Fibroblast of skin of back (primary cell): ENCODE measurements at places on chromosomes 5 and 9.

DNA sequence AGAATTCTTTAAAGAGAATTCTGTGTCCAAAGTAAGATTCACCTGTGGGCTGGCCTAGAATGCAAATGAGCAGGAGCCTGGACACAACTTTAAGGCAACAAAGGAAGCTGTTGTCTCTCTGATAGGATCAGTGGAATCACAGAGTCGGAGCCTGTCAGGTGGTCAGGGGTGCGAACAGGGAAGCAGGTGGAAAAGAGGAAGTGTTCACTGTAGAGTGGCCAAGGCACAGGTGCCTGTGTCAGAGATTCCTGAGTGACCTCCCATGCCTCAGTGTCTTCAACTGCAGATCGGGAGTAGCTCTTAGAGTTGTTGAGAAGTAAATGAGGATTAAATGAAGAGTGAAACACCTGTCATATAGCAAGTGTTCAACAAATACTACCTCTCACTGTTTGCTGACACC lies 48.8 kb downstream of the ZNF366 start:
- no peak for DNase-seq

GRCh38 chr5:147188200-147189108 lies 46.4 kb upstream of the STK32A start:
- peak; percentile 67 for DNase-seq

GRCh38 chr5:167440846-167441245 lies 850.6 kb upstream of the WWC1 start:
- no peak for DNase-seq

GRCh38 chr9:89558948-89559347 lies 45.9 kb upstream of the GADD45G start:
- no peak for DNase-seq

DNA sequence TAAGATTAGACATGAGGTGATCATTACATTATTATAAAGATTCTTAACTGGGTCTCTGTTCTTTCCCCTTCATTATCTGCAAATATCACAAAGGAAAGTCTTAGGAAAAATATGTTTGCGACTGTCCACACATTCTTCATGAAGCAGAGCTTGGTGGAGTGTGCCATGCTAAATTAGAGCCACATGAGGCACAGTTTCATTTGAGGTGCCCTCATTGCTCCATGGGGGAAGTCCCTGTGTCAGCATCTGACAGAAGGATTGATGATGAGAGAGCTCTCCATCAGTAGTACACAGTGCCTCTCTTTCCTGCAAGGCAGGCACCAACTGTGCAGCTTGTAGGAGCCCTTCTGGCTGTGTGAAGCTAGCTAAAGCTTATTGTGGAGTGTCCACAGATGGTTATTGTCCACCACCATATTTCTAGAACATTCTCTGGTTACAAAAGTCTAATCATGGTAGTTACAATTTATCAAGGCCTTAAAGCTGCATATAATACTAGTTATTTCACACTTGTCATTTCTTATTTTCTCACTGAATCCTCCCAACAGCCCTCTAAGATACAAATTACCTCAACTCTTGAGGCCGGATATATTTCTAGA lies 63.9 kb downstream of the C9orf152 start:
- no peak for DNase-seq
